ENCODE measurements at places on chromosomes 2 and 18.

GRCh38 chr2:31253356-31254131 lies 19.6 kb downstream of the EHD3 start:
- DNase-seq, result no peak

DNA sequence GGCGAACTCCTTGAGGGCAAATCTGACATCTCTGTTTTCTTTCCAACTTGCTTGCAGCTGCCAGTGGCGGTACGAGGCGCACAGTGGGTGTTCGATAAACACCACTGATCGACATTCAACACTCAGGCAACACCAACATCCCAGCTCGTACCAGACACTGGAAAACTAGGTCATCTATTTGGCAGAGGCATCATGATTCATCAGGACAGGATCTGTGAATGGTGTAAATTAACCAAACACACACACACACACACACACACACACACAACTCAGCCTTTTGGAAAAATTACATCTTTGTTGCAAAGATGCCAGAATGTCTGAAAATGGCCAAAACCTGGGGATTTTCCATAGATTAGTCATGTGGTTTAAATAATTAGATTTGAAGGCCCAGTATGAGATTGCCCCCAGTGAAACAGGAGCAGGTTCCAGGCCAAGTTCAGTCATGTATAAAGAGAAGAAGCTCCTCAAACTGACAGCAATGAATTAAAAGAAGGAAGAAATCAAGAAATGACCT lies 150.5 kb upstream of the NCKAP5 start:
- peak; percentile 34 for DNase-seq

DNA sequence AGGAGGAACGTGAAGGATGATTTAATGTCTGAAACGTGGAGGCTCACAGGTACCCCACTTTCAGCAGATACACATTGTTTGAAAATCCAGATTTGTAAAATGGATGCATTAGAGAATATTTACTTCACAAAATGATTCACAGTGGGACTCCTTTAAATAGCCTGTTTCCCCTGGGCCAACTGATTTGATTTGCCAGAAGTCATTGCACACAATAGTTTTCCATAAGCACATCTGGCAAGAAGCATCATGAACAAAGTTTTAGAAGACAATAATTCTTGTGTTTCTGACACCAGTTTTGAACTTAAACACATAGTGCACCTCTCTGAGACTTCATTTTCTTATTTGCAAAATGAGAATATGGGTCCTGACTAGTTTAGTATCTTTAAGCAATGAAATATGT lies 451.4 kb upstream of the SLC14A2 start:
- no peak for DNase-seq

- DNase-seq, result no peak
Measured at GRCh38 chr2:141805302-141805701, 325.5 kb downstream of the LRP1B start.

- peak; percentile 22 for DNase-seq
Measured at GRCh38 chr2:227906991-227907390, 35.6 kb downstream of the DAW1 start.

DNA sequence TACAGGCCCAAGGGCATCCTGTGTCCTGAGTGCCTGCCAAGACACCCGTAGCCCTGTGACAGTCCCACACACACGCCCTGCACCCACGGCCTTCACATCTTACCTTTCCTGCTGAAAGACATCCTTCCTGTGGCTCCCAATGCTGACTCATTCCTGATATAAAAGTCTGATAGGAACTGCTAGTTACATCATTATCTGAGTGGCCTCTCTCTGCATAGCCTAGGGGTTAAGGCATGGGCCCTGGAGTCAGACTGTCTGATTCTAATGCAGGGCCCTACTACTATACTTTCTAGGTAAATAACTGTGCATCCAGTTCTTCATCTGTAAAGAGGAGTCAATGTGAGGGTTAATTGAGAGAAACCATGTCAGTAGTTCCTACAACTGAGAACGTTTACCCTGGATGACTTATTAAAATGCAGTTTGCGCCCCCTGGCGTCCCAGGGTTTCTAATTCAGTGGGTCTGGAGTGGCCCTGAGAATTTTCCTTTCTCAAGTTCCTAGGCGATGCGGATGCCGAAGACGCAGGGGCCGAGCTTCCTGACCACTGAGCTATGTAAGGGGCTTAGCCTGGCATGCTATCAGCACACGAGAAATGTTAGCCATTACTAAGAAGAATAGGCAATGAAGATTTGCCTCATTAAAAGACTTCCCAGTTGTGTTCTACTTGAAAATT lies 6.0 kb upstream of the GPR45 start:
- peak; percentile 87 for DNase-seq

DNA sequence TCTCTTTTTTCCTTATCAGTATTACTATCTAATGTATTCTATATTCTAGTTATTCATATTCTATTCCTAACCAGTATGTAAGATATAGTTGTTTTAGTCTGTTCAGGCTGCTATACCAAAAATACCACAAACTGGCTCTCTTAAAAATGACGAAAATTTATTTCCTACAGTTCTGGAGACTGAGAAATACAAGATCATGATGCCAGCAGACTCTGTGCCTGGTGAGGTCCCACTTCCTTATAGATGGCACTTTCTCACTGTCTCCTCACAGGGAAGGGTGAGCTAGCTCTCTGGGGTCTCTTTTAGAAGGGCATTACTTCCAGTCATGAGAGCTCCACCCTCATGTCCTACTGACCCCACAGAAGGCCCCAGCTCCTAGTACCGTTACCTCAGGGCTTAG lies 4.8 kb upstream of the ARHGAP15 start:
- DNase-seq, result no peak

GRCh38 chr2:183948861-183949260 lies 649.5 kb upstream of the ZNF804A start:
- DNase-seq, result no peak

DNA sequence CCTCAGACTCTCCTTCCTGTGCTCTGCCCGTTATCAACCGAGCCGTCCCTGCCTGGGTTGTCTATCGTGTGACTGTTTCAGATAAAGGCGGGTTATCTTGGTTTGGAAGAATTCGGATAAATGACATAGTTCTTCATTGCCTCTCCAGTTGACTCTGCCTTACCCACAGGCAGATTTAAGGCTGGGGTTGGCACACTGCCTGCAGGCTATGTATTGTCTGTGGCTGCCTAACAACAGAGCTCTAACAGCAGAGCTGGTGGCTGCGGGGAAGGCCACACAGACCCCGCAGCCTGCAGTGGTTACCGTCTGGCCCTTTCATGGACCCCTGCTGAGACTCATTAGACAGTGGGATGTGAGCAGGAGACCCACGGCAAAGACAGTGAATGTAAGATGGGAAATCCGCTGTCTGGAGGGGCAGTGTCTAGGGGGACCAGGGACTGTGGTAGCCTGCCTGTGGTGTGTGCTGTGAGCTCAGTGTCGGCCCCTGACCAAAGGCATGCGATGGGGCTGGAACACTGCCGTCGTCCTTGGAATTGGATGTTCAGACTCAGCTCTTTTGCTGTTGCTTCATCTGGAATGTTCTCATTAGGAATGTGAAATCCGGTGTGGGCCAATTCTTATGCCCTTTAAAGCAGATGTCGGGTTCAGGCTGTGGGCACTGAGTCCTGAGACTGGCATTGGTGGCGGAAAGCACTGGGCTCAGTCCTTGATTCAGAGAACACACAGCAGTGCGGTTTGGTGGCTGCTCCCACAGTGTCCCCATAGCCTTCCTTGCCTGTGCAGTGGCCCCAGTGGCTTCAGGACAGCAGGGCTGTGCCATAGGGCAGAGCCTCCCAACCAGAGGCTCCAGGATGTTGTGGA lies 44.5 kb downstream of the SH3RF3 start:
- DNase-seq, result peak; percentile 96

- DNase-seq, result no peak
Measured at GRCh38 chr2:101718993-101719571, 21.6 kb downstream of the MAP4K4 start.

GRCh38 chr2:73406996-73407395 lies 21.4 kb downstream of the ALMS1 start:
- no peak for DNase-seq

DNA sequence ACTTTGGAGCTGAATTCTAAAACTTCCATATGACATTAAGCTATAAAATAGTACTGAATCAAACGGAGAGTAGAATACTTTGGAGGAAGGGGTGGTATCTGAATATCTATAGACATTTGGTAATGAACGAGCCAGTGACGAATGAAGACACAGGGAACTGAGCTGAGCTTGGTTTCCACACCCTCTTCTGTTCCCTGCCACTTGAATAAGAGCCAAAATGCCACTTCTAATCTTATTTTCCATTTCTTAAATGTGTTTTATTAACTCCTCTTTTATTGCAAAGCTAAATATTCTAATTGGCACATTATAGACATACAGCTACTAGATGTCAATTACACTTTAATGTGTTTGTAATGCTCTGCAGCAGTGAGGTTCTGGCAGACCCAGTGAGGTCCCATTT lies 76.1 kb downstream of the AFF3 start:
- DNase-seq, result no peak

DNA sequence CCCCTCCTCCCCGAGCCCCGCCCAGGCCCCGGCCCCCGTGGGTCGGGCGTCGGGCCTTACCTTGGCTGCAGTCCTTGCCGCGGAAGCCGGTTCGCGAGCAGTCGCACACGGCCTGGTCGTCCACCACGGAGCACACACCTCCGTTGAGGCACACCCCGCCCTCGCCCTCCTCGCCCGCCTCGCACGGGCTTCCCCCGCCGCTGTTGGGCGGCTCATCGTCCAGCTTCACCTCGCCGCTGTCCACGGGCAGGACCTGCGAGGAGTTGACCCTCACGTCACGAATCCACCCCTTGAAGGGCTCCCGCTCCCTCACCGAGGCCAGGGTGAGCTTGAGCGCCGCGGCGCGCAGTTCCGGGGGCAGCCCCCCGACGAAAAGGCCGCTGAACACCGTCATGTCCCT lies 4.5 kb downstream of the NRXN1 start:
- DNase-seq, result no peak

GRCh38 chr2:128502200-128502599 lies 183.5 kb upstream of the HS6ST1 start:
- no peak for DNase-seq

DNA sequence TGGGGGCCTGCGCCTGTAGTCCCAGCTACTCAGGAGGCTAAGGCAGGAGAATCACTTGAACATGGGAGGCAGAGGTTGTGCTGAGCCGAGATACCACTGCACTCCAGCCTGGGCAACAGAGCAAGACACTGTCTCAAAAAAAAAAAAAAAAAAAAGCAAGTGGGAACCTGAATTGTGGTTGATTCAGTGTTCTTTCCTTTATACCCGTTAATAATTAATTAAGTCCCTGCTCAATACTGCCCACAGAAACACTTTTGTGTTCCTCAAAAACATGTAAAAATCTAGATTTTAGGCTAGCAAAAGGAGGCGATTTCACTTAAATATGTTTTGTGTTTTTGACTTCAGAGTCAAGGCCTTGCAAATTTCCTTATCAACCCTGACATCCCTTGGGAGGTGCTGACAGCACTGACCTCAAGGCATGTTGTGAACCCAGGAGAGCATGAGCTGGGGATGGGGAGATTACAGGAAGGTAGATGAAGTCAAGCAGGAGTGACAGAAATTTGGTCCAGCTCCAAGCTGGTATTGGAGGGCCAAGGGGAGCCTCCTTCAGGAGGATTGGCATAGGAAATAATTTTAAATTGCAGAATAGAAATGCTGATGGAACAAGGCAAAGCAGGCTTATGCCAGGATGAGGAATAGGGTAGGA lies 89.0 kb upstream of the PNPT1 start:
- DNase-seq, result no peak

GRCh38 chr18:55416791-55417190 lies 171.2 kb downstream of the TCF4 start:
- no peak for DNase-seq

DNA sequence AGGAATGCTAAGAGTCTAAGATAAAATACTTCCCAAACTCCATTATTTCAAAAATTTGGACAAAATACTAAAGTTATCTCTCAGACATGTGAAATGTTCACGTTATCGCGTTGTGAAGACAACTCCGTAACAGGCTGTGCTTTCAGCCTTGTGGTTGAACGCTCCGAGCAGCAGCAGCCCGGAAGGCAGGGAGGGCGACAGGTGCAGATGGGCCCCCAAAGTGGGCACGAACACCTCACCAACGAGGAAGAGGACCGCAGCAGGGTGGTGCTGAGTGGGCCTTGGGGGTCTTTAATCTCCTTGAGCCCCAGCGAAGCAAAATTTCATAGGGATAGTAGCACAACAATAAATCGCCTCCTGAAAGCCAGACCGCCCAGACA lies 1.0 kb upstream of the FAM110C start:
- DNase-seq, result no peak

DNA sequence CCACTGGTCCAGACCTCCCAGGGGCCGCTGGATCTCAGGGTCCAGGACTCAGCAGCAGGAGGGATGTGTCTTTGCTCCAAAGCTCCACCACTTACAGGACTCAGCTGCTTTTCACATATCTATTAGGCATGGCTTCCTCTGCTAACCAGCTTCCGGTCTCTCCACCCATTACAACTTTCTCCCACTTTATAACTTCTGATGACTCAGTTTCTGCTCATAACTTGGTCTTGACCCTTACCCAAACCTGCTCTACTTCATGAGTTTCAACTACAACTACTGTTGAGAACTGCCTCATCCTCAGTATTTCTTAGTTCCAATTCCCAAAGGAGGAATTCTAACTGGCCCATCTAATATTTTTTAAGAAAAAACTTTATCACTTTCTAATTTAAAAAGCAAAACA lies 17.2 kb downstream of the SULT1C2 start:
- no peak for DNase-seq

DNA sequence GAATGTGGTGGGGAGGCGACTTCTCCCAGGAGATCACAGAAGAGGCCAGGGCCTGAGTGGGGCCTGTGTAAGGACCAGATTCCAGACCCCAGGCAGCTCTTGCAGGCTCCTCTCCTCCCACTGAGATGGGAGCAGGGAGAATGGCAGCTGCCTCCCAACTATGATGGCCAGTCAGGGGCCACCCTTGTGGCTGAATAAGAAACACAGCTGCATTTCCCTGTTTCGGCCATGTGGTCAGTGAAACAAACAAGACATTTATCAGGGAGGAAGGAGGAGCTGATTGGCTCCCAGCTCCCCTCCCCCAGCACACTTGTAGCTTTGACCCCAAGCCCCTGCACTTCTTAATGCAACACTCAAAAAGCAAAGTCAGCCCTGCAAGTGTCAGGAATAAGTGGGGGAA lies 143.5 kb downstream of the CELF4 start:
- DNase-seq, result no peak

DNA sequence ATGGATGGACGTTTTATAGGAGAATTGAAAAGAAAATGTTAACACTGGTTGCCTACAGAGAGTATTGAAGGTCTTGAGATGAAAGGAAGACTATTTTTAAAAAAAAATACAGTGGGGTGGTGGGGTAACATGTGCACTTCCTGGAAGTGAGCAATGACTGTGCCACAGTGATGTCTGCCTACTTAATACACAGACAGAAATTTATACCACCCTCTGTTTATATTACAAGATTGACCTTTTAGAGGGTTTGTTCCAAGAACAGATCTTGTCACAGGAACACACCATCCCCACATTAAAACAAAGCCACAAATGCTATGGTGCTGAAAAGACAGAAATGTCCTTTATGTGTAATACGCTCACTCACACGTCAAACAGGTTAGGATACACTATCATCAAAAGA lies 87.6 kb downstream of the THADA start:
- DNase-seq, result no peak

GRCh38 chr18:55633032-55633431 lies 45.0 kb upstream of the TCF4 start:
- no peak for DNase-seq
